ENCODE measurements at places on chromosomes 12 and 14.

- DNase-seq: no peak
Observed at GRCh38 chr12:91874086-91874865, 271.4 kb downstream of the BTG1 start.

GRCh38 chr12:28036940-28037339 lies 64.4 kb upstream of the PTHLH start:
- DNase-seq: no peak

DNA sequence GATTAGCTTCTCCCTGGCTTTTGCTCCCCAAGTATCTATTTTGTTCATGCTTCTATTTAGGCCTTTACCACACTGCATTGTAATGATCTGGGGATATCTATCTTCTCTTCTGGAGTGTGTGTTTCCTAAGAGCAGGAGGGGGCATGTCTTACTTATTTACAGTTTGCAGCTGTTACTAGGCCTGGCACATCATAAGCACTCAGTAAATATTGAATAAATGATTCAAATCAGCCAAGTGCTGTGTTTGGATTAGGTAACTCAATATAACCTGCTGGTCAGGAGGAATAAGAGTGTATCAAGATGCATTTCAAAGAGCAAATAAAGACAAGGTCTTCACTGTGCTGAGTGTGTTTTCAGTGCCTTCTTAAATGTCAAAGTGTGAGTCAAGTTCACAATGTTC lies 186.1 kb downstream of the FOXG1 start:
- DNase-seq: no peak

DNA sequence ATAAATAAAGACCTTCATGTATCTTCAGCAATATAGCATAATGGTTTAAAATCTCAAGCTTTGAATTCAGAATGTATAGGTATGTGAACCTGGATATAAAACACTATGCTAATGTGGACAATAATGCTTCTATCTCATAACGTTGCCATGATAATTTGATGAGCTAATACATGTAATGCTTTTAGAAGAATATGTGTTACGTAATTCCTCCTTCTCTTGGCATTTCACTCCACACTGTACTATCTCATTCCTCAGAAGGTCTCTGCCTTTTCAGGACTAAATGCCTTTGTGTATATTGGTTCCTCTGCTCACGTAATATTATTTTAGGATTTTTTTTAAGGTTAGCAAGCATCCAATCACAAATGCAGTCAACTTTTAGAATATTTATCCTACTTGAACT lies 86.5 kb downstream of the FOXA1 start:
- DNase-seq: no peak

GRCh38 chr14:96215452-96216244 lies 11.0 kb downstream of the BDKRB2 start:
- DNase-seq: no peak

- no peak for DNase-seq
Observed at GRCh38 chr14:84208451-84208850, 1321.5 kb upstream of the FLRT2 start.

- no peak for DNase-seq
Observed at GRCh38 chr14:87824266-87824665, 168.7 kb downstream of the GALC start.

DNA sequence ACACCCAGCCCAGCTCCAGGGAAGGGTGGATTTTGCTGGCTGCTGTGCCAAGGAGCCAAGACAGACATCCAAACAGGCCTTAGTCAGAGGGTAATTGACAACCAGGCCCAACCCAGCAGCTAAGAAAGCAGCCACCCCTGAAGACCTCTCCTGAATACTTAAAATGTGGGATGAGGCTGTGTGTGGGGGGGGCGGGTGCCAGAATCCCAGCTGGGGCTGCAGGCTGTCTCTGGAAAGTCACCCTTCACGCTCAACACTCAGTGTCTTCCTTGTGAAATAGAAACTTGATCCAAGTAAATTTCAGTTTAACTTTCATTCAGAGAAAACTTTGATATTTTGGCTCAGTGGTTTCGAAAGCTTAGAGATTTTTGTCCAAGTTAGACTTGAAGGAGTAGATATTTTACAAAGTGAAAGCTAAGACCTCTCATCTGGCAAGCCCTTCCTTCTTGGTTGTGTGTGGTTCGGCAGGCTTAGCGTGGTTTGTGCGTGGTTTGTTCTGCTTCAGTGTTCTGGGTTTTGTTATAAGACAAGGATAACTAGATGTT lies 5.1 kb downstream of the PAPLN start:
- no peak for DNase-seq

- no peak for DNase-seq
Observed at GRCh38 chr12:131897875-131898274, 3.5 kb downstream of the ULK1 start.

DNA sequence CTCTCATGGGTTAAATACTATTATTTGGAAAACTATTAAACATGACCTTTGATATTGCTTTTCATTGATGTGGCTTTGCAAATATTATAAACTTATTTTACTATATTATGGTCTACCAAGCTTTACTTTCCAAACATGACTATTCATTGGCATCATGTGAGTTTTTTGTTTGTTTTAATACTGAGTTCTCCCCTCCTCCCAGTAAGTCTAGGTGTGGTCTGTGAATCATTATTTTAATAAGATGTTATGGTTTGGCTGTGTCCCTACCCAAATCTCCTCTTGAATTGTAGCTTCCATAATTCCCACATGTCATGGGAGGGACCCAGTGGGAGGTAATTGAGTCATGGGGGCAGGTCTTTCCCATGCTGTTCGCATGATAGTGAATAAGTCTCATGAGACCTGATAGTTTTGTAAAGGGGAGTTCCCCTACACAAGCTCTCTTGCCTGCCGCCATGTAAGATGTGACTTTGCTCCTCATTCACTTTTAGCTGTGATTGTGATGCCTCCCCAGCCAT lies 80.0 kb downstream of the BORCS5 start:
- no peak for DNase-seq

GRCh38 chr12:121036810-121037326 lies 2.2 kb downstream of the OASL start:
- no peak for DNase-seq

- no peak for DNase-seq
Observed at GRCh38 chr12:75959506-75959905, 72.1 kb downstream of the PHLDA1 start.

- no peak for DNase-seq
Observed at GRCh38 chr14:75426332-75427125, 1.3 kb upstream of the JDP2 start.

DNA sequence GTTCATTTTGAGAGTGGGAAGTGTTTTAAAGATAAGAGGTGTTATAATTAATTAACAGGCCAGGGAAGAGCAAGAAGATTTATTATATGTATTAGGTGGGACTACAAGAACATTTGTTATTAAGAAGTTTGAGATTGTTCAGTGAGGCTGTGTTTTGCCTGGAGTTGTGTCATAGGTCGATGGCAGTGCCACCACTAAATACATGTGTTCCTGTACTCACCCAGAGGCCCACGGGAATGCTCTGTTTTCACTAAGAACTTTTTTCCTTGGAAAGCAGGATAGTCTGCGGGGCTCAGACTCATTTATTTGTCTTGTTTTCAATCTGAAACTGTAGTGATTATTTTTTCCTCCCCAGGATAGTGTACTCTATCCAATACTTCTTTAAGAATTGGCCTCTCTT lies 10.1 kb downstream of the IRAK3 start:
- DNase-seq: no peak

DNA sequence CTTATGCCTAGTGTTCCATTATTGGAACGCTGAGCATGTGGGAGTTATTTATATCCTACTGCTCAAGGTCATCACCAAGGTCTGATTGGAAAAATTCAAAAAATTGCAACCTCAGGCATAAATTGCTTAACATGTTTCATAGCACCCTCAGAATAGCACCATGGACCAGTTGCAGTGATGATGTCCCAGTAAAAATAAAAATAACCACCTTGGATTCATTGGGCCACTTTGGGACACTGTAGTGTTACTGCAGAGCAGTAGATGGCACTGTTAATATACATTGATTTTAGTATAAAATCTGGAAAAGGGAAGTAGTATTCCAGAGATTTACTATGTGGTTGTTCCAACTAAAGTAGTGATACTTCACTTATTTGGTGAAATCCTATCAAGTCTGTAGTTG lies 31.0 kb upstream of the PTCSC3 start:
- DNase-seq: no peak

GRCh38 chr12:62575036-62575435 lies 108.4 kb downstream of the MON2 start:
- no peak for DNase-seq

- DNase-seq: no peak
Observed at GRCh38 chr12:83793616-83794015, 1106.9 kb downstream of the TMTC2 start.

GRCh38 chr12:113315358-113315757 lies 19.6 kb downstream of the SLC8B1 start:
- no peak for DNase-seq

DNA sequence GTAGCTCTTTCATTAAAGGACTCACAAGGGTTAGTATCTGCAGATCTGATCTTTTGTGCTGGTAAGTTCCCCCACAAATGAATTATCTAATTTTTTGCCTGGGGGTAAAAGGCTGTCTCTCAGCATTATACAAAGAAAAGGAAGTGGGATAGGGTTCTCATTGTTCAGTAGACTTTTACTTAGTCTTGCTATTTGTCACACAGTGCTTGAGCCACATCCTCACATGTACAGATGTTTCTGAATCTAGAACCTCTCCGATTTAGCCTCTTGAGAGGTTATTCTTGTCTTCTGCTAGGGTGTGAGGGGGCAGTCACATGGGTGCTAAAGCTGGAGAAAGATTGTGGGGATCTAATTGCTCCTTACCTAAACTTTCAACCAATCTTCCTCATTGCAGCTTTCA lies 93.0 kb downstream of the SLC41A2 start:
- no peak for DNase-seq

DNA sequence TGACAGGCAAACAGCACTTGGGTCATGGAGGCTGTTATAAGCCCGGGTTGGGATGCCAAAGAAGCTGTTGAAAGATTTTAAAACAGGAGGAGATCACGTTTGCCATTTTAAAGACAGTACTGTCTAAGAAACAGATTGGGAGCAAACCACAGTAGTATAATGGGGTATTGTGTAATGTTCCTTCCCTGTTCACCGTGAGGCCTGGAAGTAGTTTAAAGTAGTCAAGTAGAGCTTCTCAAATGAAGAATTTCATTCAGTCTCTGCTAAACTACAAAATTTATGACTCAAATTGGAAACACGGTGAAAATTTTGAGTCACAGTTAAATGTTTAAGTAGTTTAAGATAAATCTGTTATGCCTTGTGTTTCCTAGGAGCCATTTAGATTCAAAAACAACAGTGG lies 35.8 kb downstream of the ATP2A2 start:
- no peak for DNase-seq

- no peak for DNase-seq
Observed at GRCh38 chr12:53292426-53292825, 2.9 kb upstream of the PFDN5 start.

DNA sequence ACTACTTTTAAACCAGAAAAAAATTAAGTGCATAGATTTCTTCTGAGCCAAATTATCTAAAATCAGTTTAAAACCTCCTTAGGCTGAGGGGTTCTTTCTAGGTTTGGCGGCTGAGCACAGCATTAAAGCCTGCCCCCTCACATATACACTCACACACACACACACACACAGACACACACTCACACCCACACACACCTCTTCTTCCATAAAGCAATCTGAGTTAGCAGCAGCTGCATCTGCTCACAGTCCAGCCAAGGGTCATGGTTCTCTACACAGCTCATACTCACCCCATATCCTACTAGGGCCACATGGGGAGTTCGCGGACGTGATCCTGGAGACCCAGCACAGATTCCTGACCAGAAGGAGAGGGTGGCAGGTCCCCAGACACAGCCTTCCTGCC lies 12.4 kb downstream of the SYNDIG1L start:
- no peak for DNase-seq

Data from mesenteric fat pad (tissue), 1 donor.